A549 treated with AZD2906 at 1 μM for 4 hours (cell line): ENCODE measurements at places on chromosomes 16 and 17. TPM values are rescaled to one million over a fixed set of nuclear protein-coding genes. Genes with fewer than 3 reads are reported as not detected.

CHD9NB gene
- 0.88 to 1.3 TPM (median 1.1 TPM) in 5 replicates for total RNA-seq

PDIA2 gene
- total RNA-seq = 0.15 to 0.50 TPM (median 0.31 TPM) in 5 replicates

CCDC102A gene
- 5.9 to 9.3 TPM (median 8.4 TPM) in 5 replicates for total RNA-seq

ZNF771 gene
- 3.7 to 6.0 TPM (median 5.4 TPM) in 5 replicates for total RNA-seq

NOS2 gene
- total RNA-seq = 0.22 to 0.34 TPM (median 0.26 TPM) in 5 replicates

PTX4 gene
- 0.03 TPM in 1 of 5 replicates, not detected in the others for total RNA-seq

SLC16A6 gene
- total RNA-seq = 0.29 to 0.49 TPM (median 0.31 TPM) in 5 replicates

CCL7 gene
- 0.11 to 0.25 TPM (median 0.22 TPM) in 5 replicates for total RNA-seq

USB1 gene
- total RNA-seq = 71.4 to 86.5 TPM (median 77.8 TPM) in 5 replicates

ADAP2 gene
- 2.2 to 5.9 TPM (median 2.6 TPM) in 5 replicates for total RNA-seq

LRRC37A3 gene
- 1.5 to 2.0 TPM (median 1.8 TPM) in 5 replicates for total RNA-seq

SPG7 gene
- 100 to 117 TPM (median 106 TPM) in 5 replicates for total RNA-seq

KRTAP1-1 gene
- total RNA-seq = not detected in 5 replicates

FBXL16 gene
- total RNA-seq = 15.0 to 21.8 TPM (median 15.8 TPM) in 5 replicates

CTRB2 gene
- total RNA-seq = 0.16 TPM in 1 of 5 replicates, not detected in the others
